NCI-H1092 treated with DMSO at 0.1 percent for 48 hours (cell line): ENCODE measurements at places on chromosomes 12 and 14.
A peak's percentile ranks its signal among the peaks of the same experiment; 100 is the strongest.

- DNase-seq, result no peak
Measured at GRCh38 chr12:4802841-4803240, 82.6 kb downstream of the GALNT8 start.

DNA sequence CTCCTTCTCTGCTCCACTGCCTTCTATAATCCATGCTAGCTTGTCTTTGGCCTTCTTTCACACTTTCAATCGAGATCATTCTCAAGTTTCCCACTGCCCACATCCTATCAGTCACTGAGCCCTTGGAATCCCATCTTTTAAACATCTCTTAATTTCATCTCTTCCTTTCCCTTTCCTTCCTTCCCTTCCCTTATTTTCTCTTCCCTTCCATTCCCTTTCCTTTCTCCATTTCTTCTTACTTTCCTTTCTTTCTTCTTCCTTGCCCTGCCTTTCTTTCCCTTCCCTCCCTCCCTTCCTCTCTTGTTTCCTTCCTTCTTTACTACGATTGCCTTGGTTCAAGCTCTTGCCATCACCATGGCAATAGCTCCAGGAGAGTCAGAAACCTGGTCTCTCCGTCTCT, 183.8 kb downstream of the EMP1 start:
- DNase-seq, result no peak

DNA sequence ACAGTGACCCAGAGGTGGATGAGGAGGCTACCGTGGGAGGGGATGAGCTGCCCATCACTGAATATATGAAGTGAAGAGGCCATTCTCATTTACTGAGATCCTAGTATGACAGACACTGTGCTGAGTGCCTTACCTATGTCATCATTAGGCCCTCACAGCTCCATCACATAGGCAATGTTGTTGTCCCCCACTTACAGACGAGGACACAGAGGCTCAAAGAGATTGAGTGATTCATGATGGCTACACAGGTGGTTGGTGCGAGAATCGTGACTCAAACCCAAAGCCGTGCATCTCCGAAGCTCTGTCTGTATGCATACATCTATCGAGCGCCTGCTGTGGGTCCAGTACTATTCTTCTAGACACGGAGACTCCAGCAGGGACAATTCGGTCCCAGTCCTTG, 5.9 kb upstream of the CCDC197 start:
- DNase-seq, result no peak

DNA sequence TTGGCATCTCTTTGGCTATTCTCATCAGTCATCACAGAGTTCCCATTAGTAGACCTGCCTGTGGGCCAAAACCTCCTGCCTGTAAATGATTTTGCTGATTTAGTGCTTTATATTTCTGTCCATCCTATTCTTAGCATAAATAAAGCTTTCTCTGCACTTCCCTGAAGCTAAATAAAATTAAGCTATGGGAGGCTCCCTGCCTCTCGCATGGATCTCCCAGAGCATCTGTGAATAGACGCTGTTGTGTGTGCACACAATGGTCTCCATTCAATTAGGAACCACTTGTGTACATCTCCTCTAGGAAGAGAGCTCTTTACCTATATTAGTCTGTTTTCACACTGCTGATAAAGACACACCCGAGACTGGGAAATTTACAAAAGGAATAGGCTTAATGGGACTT, 80.4 kb downstream of the PPFIBP1 start:
- DNase-seq, result no peak

DNA sequence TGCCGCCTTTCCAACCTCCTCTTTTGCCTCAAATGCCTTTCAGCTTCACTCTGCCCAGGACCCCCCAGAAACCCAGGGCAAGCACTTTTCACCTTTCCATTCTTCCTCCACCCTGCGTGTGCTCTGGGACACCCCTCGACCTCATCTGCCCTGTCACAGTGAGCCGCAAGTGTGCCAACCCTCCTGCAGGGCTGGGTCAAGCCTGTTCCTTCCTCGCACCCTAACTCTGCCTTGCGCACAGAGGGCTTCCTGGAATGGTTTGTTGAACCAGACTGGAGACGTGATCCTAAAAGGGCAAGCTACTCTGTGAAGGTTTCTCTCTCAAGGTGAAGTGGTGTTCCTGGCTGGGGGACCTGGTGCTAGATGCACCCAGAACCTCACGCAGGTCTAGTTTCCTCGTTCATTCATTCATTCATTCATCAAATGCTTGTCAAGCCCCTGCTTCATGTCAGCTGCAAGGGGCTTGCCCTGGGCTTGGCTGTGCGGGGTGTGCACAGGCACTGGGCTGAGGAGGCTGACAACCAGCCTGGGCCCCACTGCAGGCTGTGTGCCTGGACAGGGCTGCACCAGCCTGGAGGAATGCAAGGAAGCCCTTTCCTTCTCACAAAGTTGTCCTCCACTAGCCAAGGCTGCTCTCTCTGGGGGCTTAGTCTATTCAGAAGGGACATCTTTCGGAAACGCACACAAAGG, 187.2 kb downstream of the CALM1 start:
- DNase-seq, result no peak

DNA sequence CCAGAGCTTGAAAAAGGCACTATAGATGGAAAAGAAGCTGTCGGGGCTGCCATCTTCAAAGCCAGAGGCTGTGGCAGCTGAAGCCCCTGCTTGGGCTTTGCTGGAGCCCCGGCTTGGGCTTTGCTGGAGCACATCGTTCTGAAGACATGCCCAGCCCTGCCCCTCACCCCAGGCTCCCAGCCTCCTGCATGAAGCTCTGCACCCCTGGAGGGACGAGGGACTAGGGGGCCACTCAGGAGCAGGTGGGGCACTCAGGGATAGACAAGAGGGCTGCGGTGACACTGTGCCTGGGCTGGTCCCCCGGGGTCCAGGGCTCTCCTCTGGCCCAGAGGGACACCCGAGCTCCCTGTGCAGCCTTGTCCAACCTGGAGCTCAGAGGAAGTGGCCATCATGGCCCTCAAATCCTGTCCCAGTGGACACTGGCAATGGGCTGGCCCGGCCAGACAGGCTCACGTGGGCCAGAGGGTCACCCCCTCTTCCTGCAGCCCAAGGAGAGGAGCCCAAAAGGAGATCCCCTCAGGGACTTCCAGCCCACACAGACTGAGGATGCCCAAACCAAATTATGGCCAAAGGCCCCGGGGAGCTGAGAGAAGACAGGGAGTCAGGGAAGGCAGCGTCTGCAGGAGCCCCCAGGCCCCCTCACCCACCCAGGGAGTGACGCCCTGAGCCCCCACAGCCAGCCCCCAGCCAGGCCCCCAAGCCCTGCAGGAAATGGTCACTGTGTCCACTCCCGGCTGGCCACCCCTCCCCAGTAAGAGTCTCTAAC, 23.1 kb upstream of the C14orf180 start:
- no peak for DNase-seq

DNA sequence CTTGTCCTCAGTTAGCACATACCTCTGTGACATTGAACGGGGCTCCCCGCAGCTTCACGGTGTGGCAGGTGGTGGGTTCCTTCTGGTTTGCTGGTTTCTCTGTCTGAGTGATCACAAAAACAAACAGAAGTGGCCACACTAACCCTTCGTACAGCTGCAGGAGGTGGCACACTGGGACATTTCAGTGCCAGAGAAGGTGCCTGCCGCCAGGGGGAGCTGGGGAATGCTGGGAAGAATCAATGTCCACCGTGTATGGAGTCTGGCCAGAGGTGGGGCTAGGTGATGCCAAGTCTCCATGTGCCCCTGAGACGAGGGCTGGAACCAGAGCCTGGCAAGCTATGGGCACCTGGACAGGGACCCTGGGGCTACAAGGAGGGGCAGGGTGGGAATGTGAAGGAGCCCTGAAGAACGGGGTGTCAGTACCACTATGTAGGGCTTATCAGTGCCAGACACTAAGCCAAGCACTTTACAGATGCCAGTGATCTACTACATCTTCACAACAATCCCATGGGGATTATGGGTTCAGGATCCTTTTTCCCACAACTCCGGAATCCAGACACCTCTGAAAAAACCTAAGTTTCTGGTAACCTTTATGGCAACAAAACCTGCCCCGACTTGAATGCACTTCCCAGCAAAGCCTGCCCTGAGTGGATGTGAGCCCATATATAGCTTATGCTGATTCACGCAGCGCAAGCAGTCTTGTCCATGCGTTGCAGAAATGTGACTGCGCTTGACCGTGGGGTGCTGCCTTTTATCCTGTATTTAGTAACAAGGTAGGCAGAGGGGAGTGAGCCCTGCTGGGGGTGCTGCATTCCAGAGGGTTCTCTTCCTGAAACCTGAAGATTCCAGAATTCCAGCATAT, 10.8 kb downstream of the RBM19 start:
- DNase-seq, result peak; percentile 7

DNA sequence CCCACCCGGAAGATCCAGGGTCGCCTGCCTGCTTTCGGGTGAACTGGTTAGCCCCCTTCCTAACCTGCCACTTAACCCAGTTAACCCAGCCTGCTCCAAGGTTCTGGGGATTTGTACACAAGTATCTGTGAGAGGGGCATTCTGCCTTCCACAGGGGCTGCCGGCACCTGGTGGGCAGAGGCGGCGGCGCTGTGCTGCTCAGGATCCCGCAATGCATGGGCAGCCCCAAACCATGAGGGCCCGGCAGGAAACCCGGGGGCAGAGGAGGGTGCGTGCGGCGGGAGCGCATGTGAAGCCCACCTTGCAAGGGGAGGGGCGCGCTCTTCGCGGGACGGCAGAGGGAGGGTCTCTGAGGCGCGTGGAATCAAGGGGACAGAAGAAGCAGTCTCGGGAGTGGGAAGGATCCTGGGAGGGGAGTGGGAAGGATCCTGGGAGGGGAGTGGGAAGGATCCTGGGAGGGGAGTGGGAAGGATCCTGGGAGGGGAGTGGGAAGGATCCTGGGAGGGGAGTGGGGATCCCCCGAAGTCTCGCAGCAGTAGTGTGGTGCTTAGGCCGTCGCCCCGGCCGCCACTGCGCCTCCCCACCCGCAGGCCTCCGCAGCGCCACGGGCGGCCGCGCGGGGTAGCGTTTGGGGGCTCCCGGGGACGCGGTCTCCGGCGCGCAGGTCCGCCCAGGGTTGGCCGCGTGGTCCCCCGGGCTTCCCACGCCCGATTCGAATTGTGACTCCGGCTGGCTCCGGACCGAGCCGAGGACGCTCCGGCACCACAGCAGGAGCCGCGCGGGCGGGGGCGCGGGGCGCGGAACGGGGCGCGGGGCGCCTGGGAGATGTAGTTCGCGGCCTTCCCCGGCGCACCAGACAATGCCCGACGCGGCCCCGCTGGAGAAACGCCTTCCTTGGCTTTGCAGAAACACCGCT, 4.9 kb upstream of the MTA1 start:
- peak; percentile 63 for DNase-seq

- no peak for DNase-seq
Measured at GRCh38 chr14:55710506-55711041, 130.6 kb downstream of the KTN1 start.

DNA sequence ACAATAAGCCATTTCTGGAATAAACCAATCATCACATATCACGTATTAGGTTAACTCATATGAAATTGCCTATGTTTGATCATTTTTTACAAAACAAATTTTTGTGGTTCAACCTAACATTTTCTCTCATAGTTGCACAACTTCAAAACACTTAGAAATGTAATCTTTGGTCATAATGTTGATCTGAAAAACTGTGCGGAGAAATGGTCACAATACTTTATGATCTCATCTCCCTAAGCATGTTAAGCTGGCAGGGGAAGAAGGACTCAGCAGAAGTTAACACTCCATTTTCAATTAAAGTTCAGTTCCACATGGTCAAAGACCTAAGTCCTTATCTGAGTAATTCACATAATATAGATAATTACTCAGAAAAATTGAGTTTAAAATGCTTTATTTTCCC, 194.8 kb downstream of the CAPZA3 start:
- DNase-seq, result no peak

DNA sequence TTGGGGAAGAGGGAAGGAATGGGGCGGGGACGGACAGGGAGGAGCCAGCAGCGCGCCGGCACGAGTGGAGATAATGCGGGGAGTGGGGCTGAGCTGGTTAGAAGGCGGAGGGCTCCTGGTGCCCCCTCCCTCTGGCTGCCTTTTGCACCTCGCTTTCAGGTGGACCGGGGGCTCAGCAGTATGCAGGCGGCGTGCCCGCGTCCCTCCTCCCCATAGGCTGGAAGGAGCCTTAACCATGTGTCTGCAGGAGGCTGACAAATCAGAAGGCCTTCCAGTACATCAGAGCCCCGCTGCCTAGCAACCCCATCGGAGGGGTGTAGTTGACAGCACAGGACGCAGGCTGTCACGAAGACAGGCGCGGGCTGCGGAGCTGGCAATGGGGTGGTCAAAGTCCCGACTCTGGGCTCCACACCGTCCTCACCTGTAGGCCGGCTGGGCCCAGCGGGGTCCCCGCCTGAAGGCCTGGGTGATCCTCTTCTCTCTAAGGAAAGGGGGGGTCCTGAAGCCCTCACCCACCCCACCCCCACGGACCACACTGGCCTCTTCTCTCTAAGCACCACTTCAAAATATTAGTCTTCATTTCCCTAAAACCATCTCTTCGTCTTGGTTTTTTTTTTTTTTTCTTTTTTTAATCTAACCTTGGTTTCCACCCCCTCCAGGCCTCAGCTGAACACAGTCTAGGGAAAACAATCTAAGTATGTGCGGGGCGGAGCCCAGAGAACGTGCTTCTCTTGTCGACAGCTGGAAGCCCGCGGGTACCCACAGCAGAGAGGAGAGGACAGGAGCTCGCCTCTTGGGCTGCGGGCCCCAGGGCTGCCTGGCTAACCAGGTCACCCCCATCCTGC, 44.5 kb downstream of the KDM2B start:
- DNase-seq, result peak; percentile 75

DNA sequence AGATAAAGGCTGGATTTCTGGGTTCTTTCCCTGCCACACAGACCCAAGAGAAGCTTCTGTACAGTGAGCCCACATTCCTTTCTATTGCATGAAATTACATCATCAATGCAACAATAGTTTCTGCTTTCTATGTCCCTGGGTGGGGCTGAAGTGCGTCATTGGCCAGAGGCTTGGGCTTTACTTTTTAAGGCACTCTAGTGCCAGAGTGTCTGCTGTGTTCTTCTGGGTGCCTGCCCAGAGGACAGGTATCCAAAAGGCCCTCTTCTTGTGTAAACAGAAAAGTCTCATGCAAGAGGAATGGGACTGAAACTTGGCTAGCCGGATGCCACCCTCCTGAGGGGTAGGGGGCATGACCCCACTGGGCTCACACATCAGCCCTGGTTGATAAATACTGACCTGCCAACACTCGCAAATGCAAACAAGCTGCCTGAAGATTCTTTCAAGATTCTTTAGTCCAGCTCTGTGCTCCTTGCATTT, 5.9 kb downstream of the KRT86 start:
- no peak for DNase-seq

- no peak for DNase-seq
Measured at GRCh38 chr12:64828713-64829112, 4.3 kb downstream of the TBC1D30 start.

DNA sequence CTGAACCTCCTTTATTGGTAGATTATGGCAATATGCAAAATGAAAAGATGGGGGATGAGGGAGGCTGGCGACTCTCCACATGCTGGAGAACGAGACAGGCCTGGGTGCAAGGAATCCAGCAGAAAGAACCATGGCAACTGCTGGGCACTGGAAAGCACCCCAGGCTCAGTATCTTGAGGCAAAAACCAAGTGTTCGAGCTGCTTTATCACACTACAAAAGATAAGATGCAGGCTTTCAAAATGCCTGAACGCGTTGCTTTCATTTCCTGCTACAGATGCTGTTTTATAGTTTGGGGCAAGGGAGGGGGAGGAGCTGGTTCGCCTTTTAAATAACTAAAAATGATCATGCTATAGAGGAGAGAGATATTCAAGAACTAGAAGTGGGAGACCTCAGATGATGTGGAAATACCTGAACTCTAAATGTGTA, 38.9 kb downstream of the NIN start:
- no peak for DNase-seq

- no peak for DNase-seq
Measured at GRCh38 chr14:59832653-59833294, 37.8 kb downstream of the RTN1 start.

GRCh38 chr12:89278169-89278568, 74.1 kb downstream of the DUSP6 start:
- DNase-seq, result no peak
